ENCODE measurements at places on chromosomes 7 and 10. TPM values are rescaled to one million over a fixed set of nuclear protein-coding genes. Genes with fewer than 3 reads are reported as not detected.

GRCh38 chr10:29035721-29036120 lies 253.1 kb upstream of the LYZL1 start:
- no peak for DNase-seq

KIF11 gene
- 8.8 TPM for total RNA-seq

- no peak for DNase-seq
Observed at GRCh38 chr10:79116801-79117723, 48.3 kb downstream of the ZMIZ1 start.

EVX1 gene
- total RNA-seq, result not detected

GRCh38 chr7:30548845-30549244 lies 44.2 kb upstream of the GGCT start:
- DNase-seq, result peak; percentile 90

DNA sequence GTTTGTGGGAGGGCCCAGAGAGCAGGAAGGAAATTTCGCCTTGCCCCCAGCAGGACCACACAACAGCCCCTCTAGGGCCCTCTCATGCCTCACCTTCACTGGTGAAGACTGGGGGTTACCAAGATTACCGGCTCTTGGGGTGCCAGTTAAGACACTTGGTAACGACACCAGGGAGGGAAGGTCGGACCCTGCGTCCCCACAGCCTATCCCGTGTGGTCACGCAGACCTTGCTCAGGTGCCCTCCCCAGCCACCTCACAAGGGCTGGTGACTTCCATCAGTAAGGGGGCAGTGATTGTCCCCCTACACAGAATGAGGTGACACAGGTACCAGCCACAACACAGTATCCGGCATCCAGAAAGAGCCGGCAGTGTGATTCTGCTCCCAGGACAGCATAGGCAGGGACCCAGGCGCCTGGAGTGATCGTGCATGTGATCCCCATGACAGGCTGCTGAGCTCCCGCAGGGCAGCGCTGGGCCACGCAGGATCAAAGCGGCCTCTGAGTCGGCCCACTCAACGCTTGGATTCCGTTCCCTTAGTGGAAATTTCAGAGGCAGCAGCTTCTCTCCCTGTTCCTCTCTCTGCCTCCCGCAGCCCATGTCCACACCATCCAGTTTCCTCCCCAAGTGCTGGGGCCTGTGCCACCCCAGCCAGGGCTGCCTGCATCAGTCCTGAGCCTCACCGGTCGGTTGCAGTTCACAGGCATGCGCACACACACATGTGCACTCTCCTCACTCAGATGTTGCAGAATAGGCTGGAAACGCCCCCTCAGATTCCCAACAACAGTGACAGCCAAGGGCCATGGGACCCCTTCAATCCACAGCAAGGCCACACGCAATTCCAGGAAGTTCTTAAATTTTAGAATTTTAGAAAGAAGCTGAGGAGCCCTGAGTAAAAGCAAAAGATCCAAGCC lies 35.8 kb downstream of the CAMK2B start:
- no peak for DNase-seq

- no peak for DNase-seq
Observed at GRCh38 chr10:71746344-71747037, 26.8 kb downstream of the VSIR start.

AQP1 gene
- 147 TPM for total RNA-seq

DNA sequence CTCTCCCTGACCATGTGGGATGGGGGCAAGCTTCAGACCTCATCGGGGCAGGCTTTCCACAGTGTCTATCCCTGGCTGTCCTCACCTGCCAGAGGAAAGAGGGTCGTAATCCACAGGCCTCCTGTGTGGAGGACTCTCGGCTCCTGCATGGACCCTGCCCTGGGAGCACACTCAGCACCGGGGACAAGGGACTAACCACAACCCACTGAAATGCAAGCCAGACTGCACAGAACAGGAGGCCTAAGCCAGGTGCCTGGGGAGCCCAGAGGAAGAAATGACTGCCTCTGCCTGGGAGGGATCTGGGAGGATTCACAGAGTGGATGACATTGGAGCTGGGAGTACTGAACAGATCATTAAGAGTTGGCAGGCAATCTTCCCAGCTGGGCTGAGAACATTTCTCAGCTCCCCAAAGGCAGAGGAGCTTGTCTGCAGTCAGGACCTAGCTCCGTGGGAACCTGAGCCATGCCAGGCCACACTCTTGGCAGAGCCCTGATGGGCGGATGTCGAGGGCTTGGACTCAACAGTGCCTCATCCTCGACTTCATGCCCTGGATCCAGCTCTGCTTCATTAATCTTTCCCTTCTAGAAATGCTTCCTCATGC lies 213.4 kb downstream of the USP6NL start:
- DNase-seq, result no peak

DNA sequence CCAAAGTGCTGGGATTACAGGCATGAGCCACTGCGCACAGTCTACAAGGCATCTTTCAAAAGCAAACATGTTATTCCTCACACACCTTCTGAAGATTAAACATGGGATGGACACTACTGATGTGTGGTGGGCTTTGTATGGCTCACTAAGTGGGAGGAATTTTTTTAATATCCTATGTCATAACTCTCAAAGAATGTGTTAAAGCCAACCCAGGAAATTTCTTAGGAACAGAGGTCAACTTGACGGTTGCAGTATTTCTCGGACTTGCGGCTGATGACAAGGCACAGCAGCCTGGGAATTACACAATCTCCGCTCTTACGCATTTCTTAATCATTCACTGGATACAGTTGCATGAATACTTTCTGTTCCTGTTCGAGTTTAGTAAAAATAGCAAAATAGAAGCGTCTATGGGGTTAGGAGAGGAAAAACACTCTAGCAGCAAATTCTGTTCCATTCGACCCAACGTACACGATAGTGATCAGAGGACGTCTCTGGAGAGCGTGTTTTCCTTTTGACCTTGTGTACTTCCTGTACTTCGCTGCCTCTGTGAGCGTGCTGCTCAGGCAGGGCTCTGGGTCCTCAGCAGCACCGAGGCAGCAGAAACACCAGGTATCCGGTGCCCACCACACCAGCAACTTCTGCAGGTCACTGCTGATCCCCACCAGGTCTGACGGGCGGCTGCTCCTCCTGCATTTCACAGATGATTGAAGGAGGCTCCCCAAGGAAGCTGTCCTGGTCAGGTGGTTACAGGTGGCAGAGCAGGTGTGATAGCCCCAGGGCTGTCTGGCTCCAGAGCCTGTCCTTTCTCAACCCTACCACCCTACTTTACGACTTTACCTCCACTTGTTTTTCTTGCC lies 26.4 kb upstream of the SRGN start:
- peak; percentile 95 for DNase-seq

ADAMTS14 gene
- 0.05 TPM for total RNA-seq

- no peak for DNase-seq
Observed at GRCh38 chr7:83452256-83452655, 196.7 kb downstream of the SEMA3E start.

DNA sequence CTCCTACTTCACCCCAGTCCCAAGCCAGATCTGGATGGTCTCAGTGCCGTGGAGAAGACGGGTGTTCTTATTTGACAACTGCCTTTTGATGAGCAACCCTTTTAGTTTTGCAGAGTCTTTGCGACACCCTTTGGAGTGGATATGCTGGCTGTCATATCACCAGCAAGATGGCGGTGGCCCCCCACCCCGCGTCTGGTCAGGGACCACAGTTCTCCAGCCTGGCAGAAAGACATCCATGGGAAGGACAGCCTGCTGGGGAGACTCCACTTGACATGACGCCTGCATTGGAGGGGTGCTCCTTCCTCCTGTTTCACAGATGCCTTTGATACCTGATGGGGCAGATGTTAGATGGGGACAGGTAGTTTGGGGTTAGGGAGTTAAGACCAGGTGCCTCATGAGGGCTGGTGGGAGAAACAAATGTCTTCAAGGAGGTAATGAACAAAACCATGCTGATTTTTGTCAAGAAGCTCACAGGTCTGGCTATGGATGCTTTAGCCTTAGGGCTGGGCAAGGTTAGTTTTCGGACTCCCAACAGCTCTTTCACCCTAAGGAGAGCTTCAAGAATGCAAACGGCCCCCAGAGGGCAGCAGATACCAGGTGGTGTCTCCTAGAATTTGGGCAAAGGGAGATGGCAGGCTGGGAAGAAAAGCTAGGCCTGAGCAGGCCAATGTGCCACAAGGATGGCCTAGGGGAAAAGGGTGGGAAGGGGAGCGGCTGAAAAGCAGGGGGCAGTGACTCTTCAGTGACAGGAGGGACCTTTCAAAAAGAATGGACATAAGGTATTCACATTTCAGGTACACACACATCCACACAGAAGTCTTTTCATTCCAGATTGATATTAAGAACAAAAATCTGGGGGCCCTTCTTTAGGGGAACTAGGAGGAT lies 95.2 kb downstream of the CLEC2L start:
- DNase-seq, result peak; percentile 66
